ENCODE measurements at places on chromosomes 3 and 15.

- peak; percentile 49 for DNase-seq
Observed at GRCh38 chr3:46629551-46630517, 17.5 kb downstream of the FAM240A start.

DNA sequence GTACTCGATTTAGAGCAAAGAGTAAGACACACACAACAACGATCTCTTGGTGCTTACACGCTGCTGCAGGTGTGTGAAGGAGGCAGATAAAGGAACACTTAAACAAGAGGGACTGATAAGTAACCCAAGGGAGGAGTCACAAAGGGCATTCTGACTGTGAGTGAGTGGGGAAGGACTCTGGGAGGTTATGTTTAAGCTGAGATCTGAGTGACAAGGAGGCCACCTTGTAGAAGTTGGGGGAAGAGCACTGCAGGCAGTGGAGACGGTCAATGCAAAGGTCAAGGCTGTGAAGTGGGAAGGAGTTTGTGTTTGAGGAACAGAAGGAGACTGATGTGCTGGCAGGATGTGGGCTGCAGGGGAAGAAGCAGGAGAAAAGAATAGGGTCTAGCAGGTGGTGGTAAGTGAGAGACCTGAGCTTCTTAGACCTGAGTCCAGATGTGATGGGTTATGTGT lies 63.1 kb downstream of the LPP start:
- DNase-seq: no peak

- no peak for DNase-seq
Observed at GRCh38 chr15:85672332-85673084, 122.2 kb downstream of the KLHL25 start.

- no peak for DNase-seq
Observed at GRCh38 chr3:196344663-196345062, 6.5 kb upstream of the TM4SF19 start.

GRCh38 chr3:72086743-72087087 lies 301.8 kb upstream of the PROK2 start:
- no peak for DNase-seq

- DNase-seq: peak; percentile 52
Observed at GRCh38 chr3:134419214-134419959, 45.1 kb upstream of the AMOTL2 start.

- no peak for DNase-seq
Observed at GRCh38 chr15:68590721-68591389, 12.1 kb downstream of the CORO2B start.

DNA sequence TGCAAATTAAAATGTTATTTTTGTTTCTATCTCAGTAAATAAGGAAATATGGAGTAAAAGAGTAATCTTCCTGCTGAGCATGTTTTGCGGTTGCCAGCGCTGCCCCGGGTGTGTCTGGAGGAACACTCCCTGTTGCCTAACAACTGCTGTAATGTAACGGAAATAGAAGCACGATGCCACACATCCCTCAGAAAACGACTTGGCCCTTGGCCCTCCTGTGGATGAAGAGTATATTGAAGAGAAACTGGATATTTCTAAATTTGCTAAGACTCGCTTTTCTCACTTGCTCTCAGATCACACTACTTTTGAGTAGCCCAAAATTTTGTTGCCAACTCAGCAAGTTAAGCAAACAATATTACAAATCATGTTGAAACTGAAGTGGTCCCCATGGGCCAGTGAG lies 18.9 kb downstream of the CX3CR1 start:
- no peak for DNase-seq

DNA sequence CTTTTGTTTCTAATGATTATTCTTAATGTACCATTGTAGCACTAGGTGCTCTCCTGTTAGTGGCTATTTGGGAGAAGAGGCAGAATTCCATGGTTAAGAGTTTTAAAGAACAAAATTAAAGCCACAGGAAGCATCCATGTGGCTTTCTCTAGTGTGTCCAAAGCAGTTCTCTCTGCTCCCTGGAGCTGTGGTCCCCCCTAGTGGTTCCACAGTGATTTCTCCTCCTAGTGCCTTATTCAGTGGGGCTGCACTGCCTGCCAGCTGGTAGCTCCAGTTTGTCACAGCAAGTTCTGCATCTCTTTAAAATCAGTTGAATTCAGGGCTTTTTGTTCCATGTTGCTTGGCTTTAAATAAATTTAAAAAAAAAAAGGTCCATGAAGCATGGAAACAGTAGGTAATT lies 39.6 kb upstream of the FAM98B start:
- DNase-seq: no peak

- DNase-seq: no peak
Observed at GRCh38 chr3:68743521-68743920, 188.8 kb downstream of the TAFA4 start.

GRCh38 chr3:126617571-126617970 lies 37.4 kb downstream of the TXNRD3 start:
- DNase-seq: no peak

DNA sequence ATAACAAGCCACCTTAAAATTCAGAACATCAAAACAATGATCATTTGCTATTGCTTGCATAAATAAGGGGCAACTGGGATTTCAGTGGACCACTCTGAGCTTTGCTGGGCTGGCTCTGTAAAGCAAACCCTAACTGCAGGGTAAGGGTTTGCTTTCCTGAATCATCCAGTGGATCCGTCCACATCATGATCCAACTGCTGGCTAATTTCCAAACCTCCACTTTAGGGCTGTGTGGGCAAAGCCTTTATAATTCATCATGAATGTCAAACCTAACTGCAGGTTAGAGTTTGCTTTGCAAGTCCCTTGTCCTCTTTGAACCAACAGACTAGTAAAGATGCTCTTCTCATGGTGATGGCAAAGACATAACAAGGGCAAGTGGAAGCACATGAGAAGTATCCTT lies 76.1 kb downstream of the SYNPR start:
- DNase-seq: no peak

DNA sequence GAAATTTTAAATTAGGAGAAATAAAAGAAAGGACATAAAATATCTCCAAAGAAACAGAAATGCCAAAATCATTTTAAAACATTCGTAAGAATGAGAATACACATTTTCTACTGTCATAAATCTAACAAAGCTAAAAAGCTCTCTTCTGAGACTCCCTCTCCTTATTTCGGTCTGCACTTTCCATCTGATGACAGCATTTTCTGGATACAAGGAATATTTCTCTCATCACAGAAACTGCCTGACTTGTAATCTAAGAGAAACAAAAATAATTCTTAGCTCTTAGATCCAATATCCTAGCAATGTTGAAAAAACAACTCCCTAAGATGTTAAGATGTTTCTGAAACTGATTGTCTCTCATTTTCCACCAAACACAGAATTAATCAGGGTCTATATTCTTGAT lies 93.5 kb downstream of the PEAK1 start:
- DNase-seq: no peak

DNA sequence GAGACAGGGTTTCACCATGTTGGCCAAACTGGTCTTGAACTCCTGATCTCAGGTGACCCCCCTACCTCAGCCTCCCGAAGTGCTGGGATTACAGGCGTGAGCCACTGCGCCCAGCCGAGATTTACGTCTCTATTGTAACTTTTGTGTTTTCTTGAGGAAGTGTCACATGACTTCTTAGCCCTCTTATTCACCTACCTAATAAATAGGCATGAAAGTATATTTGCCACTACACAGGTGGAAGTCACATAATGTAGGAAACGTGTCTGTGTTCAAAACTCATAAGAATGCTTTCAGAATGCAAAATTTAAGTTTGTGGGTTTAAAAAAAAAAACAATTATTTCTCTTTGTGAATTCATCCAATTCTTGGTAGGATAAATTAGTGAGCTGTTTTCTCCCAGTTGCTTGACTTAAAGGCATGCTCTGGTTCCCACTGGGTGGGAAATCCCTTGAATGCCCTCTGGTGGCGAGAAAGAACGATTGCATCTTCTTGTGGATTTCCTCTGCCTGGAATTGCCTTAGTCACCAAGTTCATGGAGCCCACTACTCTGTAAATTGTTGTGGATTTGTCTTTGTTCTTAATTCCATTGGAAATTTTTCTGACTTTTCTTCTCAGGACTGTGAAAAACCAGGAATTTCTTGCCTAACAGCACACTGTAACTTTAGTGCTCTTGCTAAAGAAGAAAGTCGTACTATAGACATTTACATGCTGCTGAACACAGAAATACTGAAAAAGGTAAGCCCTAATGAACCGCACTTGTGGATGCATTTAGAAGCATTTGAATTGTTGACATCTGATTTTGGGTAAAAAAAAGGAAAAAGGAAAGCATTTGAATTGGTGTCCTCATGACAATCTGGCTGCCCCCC lies 82.2 kb upstream of the CTDSPL start:
- peak; percentile 16 for DNase-seq

GRCh38 chr3:49663831-49664230 lies 10.3 kb upstream of the APEH start:
- no peak for DNase-seq

- DNase-seq: peak; percentile 21
Observed at GRCh38 chr3:134473868-134474546, 11.8 kb downstream of the ANAPC13 start.

GRCh38 chr3:41120460-41120859 lies 78.8 kb upstream of the CTNNB1 start:
- no peak for DNase-seq

GRCh38 chr3:50163572-50164455 lies 8.7 kb downstream of the SEMA3F start:
- DNase-seq: no peak

GRCh38 chr3:47747558-47747957 lies 34.1 kb downstream of the SMARCC1 start:
- DNase-seq: no peak

DNA sequence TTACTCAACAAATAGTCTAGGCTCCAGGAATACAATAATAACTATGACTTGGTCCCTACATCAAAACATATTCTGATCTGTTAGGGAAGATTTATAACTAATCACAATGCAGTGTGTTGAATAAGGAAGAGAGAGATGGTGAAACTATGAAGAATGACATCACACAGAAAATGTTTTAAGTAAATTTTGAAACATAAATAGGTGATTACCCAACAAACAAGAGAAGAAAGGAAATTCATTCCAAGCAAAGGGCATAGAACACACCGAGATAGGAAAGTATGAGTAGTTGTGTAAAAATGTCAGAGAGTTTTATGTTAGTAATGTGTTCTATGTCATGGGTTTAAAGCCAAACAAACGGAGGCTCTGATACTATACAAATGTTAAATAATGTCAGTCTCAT lies 13.4 kb downstream of the SEC62 start:
- no peak for DNase-seq

DNA sequence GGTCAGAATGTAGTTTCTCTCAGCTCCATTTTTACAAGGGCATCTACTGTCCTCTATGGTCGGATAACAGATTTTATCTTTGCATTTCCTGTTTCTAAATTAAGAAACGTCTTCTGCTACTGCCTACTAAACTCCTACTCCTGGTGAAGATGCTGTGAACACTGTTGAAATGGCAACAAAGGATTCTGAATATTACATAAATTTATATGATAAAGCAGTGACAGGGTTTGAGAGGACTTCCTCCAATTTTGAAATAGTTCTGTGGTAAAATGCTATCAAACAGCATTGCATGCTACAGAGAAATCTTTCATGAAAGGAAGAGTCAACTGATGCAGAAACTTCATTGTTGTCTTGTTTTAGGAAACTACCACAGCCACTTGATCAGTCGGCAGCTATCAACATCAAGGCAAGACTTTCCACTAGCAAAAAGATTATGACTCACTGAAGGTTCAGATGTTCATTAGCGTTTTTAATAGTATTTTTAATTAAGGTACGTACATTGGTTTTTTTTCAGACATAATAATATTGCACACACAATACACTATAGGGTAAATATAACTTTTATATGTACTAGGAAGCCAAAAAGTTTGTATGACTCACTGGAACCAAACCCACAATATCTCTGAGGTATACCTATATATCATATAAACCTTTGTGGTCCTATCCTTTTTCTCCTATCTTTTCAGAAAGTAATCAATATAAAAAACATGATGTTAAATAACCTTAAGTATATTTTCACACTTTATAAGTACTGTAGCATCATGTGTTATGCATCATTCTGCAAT lies 156.1 kb downstream of the STAG1 start:
- DNase-seq: no peak

GRCh38 chr3:113117511-113118234 lies 93.7 kb upstream of the BOC start:
- no peak for DNase-seq

- no peak for DNase-seq
Observed at GRCh38 chr3:62209101-62209500, 164.2 kb downstream of the FEZF2 start.

GRCh38 chr3:42012935-42013690 lies 51.2 kb upstream of the ULK4 start:
- DNase-seq: peak; percentile 25

Measured in NCI-H774 (cell line).